ENCODE measurements at places on chromosomes 2 and 18.

DNA sequence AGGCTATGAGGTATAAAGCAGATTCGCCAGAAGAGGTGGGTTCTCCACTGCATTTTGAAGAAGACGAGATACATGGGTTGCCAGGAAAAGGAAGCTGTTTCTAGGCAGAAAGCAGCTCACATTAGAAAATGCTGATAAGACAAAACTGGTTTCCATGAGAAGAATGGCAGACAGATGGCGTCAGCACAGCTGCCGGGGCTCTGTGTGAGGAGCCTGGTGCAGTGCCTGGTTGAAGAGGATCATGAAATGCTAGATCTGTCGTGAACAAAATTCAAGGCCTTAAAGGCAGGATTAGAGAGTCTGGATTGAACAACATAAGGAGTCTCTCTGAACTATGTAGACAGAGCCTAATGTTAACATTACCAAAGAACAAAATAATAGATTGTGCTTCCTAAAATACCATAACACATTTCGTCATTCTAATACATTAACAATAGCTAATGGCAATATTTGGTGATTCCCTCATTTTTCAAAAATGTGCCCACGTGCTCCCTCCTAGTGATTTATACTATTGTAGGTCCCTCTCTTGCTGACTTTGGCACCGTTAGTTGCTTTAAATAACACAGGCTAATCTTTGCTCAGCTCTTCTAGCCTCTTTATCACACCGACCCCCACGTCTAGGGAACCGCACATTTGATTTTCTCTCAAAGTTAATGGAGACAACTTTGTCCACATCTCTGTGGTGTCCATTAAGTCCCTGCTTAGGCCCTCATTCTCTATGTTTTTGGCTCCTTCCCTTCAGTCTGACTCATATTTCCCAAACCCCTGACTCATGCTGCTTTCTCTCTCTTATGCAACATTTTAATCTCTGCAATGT is 38.2 kb downstream of the EFEMP1 start:
- no peak for DNase-seq

DNA sequence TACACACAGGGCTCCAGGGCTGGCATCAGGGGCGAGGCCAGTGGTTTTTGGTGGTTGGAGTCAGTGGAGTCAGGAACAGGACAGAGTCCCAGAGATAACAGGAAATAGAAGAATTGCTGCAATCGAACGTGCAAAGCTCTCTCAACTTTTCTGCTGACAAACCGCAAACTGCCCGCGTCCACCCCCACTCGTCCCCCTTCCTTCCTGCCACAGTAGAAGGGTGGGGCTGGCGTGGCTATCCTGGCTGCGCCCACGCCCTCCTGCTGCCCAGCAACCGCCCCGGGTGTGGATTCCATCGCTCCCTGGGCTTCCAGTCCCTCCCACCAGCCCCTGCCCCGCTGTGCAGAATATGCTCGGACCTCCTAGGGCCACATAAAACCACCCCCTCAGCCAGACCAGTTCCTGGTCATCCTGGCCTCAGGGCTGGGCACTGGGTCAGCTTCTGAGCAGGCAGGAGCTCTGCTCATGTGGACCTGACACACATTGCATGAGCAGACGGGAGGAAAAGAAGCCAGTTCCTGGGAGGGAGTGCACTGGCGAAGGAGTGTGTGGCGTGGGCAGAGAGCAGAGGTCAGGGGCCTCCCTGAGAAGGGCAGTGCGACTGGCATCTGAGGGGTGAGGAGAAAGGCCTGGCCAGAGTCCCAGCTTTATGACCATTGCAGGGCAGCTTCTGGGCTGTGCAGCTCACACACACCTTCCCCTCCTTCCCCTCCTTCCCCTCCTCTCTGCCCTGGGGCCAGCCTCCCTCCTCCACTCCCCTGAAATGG is 85.4 kb upstream of the ATG16L1 start:
- no peak for DNase-seq

DNA sequence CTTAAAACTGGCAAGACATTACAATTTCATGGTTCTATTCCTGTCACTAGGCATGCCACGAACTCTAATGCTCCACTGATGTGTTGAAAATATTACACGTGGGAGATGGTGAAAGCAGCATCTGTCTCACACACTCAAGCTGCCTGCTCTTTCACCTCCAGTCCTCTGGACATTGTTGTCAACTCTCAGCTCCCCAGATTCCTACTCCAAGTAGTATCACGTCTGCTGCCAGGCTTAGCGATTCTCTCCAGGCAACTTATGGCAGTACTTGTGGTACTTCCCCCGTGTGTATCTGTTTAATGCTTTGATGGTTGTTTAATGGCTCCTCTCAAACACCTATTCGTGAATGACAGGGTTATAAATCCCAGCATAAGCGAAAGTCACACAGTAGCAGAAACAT is 103.8 kb downstream of the TMEFF2 start:
- no peak for DNase-seq

GRCh38 chr2:72996117-72996502 is 75.4 kb downstream of the SFXN5 start:
- DNase-seq: no peak

DNA sequence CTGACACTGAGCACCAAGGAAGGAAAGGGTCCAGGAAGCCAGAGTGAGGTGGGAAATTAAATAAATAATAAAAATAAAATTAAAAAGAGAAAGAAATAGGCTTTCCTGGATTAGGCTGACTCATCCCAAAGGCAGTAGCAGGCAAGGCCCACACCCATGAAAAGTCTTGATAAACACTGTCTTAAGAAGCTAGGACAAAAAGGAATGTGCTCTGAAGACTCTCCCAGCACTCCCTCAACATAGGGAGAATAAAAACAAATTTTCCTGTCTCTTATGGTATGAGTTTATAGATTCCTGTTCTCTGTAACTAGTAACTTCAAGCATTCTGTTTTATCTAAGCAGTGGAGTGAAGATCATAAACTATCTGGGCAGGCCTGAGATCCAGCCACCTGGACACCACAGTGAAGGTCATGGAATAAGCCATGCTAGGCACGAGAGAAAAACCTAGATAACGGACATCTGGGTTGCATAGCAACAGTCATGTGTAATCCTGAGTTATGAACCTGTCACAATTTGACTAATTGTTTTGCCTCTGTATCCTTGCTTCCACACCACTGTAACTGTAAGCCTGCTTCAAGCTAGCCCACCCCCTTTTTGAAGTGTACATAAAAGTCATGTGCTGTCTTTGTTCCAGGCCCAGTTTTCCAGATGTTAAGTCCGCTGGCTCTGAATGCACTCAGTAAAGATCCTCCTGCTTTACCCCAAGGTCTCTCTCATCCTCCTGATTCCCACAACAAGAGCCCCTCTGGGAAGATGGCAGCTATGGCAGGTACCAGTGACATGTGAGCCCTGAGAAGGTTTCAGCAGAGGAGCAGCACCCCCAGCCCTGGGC is 107.8 kb downstream of the NDUFA10 start:
- DNase-seq: no peak

GRCh38 chr2:219627103-219628100 is at the start of gene SLC4A3:
Gene SLC4A3 (plus strand): TSS chr2:219627630. CDS start chr2:219627993, 363 bp downstream.
- DNase-seq: no peak

DNA sequence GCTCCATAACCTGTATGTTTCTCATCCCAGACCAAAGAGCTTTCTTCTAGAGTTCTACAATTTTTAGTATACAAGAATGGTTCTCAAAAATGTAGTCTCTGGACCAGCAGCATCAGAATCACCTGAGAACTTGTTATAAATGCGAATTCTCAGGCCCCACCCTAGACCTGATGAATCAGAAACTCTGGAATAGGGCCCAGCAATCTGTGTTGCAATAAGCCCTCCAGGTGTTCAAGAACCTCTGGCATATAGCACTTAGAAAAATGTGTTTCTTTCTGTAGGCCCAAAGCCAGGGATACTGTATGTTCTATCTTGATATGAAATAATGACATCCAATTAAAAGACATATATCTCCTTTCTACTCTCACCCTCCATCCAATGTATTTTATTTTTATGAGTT is 10.4 kb downstream of the PAIP2B start:
- no peak for DNase-seq

GRCh38 chr2:70089220-70089982 is 2.1 kb downstream of the PCBP1 start:
- no peak for DNase-seq

GRCh38 chr18:2958819-2959298 is 54.1 kb downstream of the LPIN2 start:
- no peak for DNase-seq
